ENCODE measurements at places on chromosomes 16 and 17.

GRCh38 chr17:56528696-56529095, 64.8 kb upstream of the NOG start:
- no peak for DNase-seq

DNA sequence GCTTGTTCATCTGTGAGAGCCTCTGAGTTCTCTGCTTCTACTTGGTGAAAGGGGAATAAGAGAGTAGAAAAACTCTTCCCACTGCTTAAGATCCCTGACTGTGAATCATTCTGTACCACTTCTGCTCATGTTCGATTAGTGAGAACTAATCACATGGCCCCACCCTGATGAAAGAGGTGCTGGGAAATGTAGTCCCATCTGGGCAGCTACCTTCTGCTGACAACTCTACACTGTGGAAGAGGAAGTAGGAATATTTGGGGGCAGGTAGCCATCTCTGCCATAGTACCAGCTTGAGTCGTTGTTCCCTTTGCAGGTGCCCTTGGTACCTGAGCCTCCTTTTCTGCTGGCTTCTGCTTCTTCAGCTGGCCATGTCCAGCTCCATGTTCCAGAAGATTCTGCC, 29.9 kb downstream of the NKD1 start:
- DNase-seq, result no peak

DNA sequence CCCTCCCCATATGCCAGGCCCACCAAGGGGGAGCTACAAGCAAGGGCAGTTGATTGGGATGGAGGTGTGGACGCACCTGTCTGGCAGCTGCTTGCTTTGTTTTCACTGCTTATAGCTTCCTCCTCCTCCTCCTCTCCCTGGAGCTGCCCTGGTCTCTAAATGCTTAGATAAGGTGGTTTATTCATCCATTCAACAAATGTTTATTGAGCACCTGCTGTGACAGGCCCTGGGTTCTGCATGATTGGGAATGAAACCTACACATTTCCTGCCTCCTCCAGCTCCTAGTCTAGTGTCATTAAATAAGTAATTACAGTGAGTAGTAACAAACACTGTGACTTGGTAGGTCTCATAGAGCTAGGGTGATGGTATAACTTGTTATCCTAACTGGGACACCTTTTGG, 17.4 kb upstream of the MAP3K14 start:
- DNase-seq, result no peak

GRCh38 chr16:87134628-87134995, 182.6 kb downstream of the C16orf95 start:
- DNase-seq, result no peak

DNA sequence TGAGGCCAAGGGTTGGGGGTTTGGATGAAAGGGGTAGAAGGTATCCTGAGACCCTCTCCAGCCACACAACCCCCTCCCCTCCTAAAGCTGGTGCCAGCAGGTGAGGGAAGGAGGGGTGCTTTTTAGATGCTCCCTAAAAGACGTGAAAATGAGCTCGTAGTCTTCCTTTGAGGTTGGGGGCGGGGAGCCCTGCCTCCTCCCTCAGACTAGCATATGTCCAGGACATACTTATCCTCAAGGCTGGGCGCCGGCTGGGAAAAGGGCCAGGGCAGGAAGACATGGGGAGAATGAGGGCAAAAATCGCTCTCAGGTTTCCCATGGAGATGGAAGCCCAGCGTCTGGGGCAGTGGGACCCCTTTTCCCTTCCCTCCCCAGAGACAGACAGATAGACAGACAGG, 26.7 kb downstream of the SRCIN1 start:
- no peak for DNase-seq

DNA sequence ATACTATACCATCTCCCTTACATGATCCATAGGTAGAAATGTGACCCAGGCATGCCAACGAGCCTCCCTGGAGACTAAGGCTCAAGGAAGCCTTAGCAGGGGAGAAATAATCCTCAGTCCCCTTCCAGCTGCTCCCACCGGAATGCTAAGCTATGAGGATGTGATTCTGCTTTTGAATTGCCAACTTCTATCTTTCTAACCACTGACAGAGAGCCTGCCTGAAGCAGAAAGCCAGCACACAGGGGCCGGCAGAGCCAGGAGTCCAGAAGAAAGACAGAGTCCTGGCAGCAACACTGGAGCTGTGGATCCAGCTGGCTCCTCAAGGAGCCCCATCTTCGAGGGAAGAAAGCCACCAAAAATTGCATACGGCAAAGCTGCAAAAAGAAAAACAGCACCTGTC, 579.6 kb upstream of the CDH5 start:
- no peak for DNase-seq

DNA sequence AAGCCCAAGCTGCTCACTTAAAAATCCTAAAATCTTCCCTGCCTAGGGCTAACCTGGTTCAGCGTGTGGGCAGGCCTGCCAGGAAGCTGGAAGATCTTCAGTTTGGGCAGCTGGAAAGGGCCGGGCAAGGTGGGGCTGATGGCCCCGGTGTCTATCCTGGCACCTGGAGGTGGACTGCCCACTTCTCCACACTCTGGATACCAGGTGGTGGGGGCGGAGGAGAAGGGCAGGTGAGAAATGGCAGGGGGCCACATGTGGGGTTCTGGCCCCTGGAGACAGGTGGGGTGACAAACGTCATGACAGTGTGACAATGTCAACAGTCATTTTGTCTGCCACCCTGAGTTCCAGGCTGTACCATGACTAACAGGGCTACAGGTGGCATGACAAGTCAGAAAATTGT, 78.5 kb upstream of the C16orf82 start:
- DNase-seq, result no peak

GRCh38 chr17:51651513-51652298, 391.4 kb downstream of the UTP18 start:
- no peak for DNase-seq

DNA sequence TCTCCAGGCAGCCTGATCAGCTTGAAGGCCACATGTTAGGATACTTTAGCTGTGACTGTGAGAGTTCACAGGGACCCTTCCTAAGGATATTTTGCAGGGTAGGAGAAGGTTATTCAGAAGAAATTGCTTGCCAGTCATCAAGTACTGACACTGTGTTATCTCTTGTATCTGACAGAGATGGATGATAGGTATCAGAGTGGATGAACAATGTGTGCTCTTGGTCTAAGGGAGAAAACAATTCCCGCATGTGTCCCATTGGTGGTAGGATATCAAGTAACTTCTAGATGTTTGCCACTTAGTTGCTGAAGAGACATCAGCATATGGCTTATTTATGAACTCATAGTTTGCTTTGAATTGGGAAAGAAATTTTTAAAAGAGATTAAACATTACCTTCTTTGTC, 219.3 kb downstream of the SPECC1 start:
- DNase-seq, result no peak
